Activated naive CD8-positive, alpha-beta T cell treated with anti-CD3 and anti-CD28 coated beads for 36 hours (primary cell): ENCODE measurements at places on chromosomes 2 and 18.

- DNase-seq = no peak
- H3K4me3 ChIP-seq = no peak overlapping the region
- no peaks in the 10 kb centered on the region for H3K4me1 ChIP-seq
- H3K27me3 ChIP-seq = no peaks in the 10 kb centered on the region
- H3K36me3 ChIP-seq = no peaks in the 10 kb centered on the region
- H3K27ac ChIP-seq = no peak overlapping the region
These were observed 48.6 kb downstream of the LAMA1 start for GRCh38 chr18:7068871-7069590.

DNA sequence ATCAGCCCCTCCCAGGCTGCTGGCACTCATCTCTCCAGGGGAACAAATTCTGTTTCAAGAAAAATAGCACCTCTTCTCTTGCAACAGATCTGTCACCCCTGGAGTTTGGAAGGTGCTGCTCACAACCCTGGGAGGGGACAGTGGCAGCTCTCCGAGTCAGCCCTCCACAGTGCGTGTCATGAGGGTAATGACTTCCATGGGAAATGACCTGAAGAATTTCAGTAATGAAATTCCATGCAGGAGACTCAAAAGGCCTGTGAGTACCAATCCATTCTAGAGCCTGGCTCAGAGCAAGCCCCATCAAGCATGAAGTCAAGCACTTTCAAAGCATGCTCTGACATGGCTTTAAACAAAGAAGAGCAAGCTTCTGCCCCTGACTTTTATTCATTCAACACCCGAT is 276.3 kb upstream of the PARD3B start:
- no peak for DNase-seq
- no peaks in the 10 kb centered on the region for H3K36me3 ChIP-seq
- no peaks in the 10 kb centered on the region for H3K4me1 ChIP-seq
- no peak overlapping the region for H3K27ac ChIP-seq

DNA sequence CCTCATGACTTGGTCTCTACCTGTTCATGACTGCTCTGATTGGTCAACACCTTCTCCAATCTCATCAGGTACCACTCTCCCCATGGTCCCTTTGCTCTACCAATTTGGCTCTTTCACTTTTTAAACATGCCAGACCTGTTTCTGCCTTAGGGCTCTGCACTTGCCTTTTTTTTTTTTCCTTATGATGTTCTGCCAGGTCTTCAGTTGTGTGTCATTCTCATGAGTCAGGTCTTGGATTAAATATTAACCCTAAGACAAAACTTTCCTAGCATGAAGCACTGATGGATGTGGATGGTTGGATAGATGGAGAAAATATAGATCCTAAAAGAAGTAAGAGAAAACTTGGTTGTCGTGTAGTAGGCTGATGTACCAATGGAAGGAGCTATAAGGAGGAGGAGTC is 219.3 kb downstream of the TTC32 start:
- no peaks in the 10 kb centered on the region for H3K36me3 ChIP-seq
- DNase-seq = no peak
- no peaks in the 10 kb centered on the region for H3K4me1 ChIP-seq
- H3K27me3 ChIP-seq = no peaks in the 10 kb centered on the region
- no peak overlapping the region for H3K27ac ChIP-seq
- no peak overlapping the region for H3K4me3 ChIP-seq

GRCh38 chr2:9703701-9704221 is 73.0 kb upstream of the YWHAQ start:
- no peaks in the 10 kb centered on the region for H3K27me3 ChIP-seq
- H3K27ac ChIP-seq = peak overlapping the region; percentile 40
- H3K36me3 ChIP-seq = no peaks in the 10 kb centered on the region
- DNase-seq = no peak
- no peak overlapping the region for H3K4me3 ChIP-seq

GRCh38 chr2:56971383-56971974 is 787.7 kb downstream of the CCDC85A start:
- H3K4me1 ChIP-seq = no peaks in the 10 kb centered on the region
- H3K27me3 ChIP-seq = no peaks in the 10 kb centered on the region
- no peak for DNase-seq
- no peaks in the 10 kb centered on the region for H3K36me3 ChIP-seq

DNA sequence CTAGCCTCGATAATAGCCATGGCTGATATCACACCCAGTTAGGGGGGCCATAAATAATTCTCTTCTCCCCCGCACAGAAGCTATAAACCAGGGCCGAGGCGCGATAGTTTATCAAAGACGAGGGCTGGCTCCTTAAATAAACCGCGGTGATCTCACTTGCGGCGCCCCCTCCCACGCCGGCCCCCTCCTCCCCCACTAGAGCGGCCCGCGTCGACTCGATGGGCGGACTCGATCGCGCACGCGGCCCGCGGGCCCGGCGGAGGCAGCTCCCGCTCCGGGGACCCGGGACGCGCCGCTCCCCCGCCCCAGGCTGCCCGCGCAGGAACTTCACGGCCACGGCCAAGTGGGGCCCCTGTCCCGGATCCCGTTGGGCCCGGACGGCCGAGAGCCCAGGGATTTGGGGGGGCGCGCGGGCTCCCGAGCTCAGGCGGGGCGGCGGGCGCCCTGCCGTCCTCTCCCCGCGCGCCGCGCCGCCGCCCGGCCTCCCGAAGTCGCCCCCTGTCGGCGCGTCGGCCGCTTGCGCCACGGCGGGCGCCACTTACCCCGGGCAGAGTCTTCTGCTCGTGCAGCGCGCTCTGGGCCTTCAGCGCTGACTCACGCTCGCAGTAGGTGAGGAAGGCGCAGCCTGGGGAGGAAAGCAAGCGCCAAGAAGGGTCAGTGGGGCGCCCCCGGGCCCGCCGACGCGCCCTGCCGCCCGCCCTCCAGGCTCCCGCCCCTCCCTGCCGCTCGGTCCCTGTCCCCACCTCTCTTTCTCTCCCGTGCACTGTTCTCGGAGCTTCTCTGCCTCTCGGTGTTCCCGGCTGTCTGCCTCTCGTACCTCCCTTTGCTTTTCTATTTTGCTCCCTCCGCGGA is 80.4 kb downstream of the CELF4 start:
- H3K4me3 ChIP-seq = no peak overlapping the region
- DNase-seq = peak; percentile 32
- H3K4me1 ChIP-seq = peaks cover 7% of the 10 kb centered on the region
- no peaks in the 10 kb centered on the region for H3K36me3 ChIP-seq
- H3K27ac ChIP-seq = no peak overlapping the region
- H3K27me3 ChIP-seq = peaks cover 87% of the 10 kb centered on the region

DNA sequence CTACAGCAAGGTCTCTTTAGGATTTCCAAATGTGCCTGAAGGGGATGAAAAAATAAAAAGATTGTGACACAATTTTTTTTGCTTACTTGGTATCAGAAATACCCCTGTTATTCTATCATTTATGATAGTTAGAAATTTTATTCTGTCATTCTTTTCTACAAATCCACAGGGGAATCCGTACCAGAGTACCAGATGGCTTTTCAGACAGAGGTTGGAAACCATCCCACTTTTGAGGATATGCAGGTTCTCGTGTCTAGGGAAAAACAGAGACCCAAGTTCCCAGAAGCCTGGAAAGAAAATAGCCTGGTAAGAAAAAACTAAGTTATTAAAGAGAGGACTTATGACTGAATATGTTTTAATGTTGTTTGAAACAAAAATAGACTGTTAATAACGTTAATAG is 92.6 kb upstream of the FAM117B start:
- no peak overlapping the region for H3K27ac ChIP-seq
- no peaks in the 10 kb centered on the region for H3K36me3 ChIP-seq
- no peak overlapping the region for H3K4me3 ChIP-seq
- peaks cover 8% of the 10 kb centered on the region for H3K4me1 ChIP-seq
- no peak for DNase-seq

DNA sequence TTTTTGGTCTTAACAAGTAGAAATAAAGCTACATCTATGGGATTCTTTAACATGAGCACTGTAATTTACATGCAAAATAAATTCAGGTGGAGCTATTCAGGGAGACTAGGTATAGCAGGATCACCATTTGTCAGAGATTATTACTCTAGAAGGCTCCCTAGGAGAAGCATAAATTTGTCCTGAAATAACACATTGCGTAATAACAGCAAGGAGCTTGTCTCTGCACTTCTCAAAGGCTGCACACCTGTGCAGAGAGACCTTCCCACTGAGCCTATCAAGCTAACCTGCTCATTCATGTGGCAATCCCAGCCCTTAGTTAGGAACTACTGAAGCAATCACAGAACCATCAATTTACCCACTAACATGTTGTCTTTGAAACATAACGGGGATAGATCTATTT is 437.4 kb upstream of the MC4R start:
- no peaks in the 10 kb centered on the region for H3K36me3 ChIP-seq
- no peak for DNase-seq
- H3K27me3 ChIP-seq = no peaks in the 10 kb centered on the region

DNA sequence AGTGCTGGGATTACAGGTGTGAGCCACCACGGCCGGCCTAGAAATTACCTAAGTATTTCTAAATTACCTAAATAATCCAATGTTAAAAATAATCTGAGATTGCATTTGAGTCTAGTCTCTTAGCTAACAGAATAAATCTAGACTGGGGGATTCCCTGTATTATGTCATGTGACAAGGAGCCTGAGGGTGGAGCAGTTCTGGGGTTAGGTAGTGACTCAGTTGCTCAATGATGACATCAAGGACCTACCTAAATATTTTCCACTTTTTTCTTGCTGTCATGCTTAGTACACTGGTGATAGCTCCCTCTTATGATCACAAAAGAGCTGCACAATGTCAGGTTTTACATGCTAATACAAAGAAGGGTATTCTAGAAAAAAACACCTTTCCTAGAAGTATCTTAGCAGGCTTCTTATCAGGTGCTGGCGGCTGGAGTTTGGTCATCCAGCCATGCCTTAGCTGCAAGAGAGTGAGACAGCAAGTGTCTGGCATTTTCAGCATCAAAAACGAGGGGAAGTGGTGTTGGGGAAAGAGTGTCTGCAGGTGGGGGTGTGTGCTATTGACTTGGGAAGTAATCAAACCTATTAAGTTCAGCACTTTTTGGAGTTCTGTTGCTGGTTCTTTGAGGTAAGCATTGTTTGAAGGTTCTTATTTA is 17.5 kb upstream of the CEP192 start:
- H3K36me3 ChIP-seq = peaks cover 29% of the 10 kb centered on the region
- H3K27ac ChIP-seq = no peak overlapping the region
- DNase-seq = no peak
- peaks cover 8% of the 10 kb centered on the region for H3K4me1 ChIP-seq

DNA sequence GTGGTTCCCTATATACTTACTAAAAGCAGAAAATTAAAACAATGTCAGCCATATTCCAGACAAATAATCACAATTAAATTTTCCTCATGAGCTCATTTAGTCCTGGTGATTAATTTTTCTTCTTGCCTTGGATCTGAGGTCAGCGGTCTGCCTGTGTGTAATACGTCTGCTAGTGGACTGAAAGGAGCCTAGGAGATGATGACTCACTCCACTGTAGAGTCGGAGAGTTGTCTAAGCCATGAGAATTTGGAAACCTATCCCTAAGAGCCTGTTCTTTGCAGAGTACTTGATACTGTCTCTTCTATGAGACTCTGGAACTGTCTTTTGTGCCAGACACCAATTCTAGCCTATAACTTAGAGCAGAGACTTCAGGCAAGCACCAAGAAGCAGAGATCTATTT is 94.2 kb upstream of the RAB27B start:
- H3K27me3 ChIP-seq = peaks cover 3% of the 10 kb centered on the region
- H3K27ac ChIP-seq = no peak overlapping the region
- no peaks in the 10 kb centered on the region for H3K36me3 ChIP-seq
- no peak for DNase-seq

DNA sequence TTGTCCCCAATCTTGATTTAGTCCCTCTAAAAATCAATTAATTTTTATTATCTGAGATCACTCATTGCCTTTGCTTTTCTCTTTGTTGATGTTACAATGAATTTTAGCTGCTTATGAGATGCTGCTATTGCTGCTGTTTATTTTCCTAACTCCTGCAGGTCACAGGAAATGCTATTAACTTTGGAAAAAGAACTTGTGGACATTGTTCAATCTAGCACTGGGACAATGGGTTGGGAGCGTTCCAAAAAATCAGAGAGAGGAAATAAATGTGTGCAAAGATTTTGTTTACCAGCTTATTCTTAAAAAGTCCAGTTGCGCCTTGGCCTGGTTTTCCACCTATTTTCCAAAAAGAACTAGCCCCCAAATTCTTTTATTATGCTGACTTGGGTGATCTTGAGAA is 268.3 kb downstream of the PTH2R start:
- no peak overlapping the region for H3K27ac ChIP-seq
- H3K4me3 ChIP-seq = no peak overlapping the region
- no peaks in the 10 kb centered on the region for H3K27me3 ChIP-seq
- H3K36me3 ChIP-seq = no peaks in the 10 kb centered on the region
- DNase-seq = no peak

DNA sequence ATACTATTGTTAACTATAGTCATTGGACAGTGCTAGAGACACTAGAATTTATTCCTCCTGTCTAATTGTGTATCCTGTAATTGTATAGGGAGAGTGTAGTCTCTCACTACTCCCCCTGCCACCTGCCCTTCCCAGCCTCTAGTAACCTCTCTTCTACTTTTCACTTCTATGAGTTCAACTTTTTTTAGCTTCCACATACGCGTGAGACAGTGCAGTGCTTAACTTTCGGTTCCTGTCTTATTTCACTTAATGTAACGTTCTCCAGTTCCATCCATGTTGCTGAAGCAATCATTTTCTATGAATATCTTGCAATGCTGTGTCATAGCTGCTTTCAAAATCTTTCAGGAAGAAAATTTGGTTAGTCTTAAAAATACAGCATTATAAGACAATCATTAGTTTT is 22.8 kb upstream of the RUFY4 start:
- H3K4me1 ChIP-seq = peaks cover 6% of the 10 kb centered on the region
- peaks cover 22% of the 10 kb centered on the region for H3K27me3 ChIP-seq
- H3K36me3 ChIP-seq = peaks cover 10% of the 10 kb centered on the region
- no peak overlapping the region for H3K27ac ChIP-seq

- H3K27ac ChIP-seq = peak overlapping the region; percentile 43
- H3K4me1 ChIP-seq = peaks cover 38% of the 10 kb centered on the region
- H3K36me3 ChIP-seq = no peaks in the 10 kb centered on the region
- H3K27me3 ChIP-seq = peaks cover 55% of the 10 kb centered on the region
- peak overlapping the region; percentile 53 for H3K4me3 ChIP-seq
- peak; percentile 30 for DNase-seq
These were observed 90.0 kb upstream of the TAF1B start for GRCh38 chr2:9753276-9753600.

DNA sequence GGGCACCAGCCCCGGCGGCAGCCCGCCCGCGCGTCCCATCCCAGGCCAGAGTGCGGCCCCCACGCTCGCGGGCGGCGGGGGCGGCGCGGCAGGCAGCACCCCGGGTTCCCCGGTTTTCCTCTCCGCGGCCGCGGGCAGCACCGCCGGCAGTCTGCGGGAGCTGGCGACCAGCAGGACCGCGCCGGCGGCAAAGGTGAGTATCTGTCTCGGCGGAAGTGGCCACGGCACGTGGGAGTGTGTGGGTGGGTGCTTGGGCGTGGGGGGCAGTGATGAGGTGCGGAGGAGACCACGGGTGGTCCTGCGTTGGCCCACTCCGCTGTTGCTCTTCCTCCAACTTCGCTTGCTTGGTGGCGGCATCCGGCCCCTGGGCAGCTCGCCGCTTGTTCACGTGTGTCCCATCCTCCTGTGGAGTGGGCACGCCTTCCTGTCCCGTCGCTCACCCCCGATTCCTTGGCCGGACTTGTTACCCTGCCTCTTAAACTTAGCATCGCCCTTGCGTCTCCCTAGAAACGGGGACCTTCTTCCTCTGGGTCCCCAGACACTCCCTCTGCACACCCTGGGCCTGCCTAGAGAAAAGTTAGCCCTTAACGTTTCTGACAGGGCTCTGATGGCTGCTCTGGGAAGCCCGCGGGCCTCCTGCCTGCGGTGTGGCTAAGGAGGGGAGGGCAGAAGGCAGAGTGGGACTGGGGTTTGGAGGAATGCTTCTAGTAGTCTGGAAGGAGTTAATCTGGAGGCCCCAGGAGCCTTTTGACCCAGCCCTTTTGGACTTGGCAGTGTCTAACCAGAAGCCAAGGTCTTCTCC is 1.1 kb downstream of the SH3RF3 start:
- peak; percentile 39 for DNase-seq
- peak overlapping the region; percentile 89 for H3K4me3 ChIP-seq
- H3K27ac ChIP-seq = peak overlapping the region; percentile 82
- peaks cover 2% of the 10 kb centered on the region for H3K36me3 ChIP-seq
- peaks cover 4% of the 10 kb centered on the region for H3K27me3 ChIP-seq
- H3K4me1 ChIP-seq = peaks cover 42% of the 10 kb centered on the region
